CD4-positive, alpha-beta T cell treated with Interleukin-21 for 1 hour (primary cell): ENCODE measurements at places on chromosomes 7 and 10.

GRCh38 chr10:57599440-57599839 lies 668.3 kb downstream of the IPMK start:
- DNase-seq = no peak

DNA sequence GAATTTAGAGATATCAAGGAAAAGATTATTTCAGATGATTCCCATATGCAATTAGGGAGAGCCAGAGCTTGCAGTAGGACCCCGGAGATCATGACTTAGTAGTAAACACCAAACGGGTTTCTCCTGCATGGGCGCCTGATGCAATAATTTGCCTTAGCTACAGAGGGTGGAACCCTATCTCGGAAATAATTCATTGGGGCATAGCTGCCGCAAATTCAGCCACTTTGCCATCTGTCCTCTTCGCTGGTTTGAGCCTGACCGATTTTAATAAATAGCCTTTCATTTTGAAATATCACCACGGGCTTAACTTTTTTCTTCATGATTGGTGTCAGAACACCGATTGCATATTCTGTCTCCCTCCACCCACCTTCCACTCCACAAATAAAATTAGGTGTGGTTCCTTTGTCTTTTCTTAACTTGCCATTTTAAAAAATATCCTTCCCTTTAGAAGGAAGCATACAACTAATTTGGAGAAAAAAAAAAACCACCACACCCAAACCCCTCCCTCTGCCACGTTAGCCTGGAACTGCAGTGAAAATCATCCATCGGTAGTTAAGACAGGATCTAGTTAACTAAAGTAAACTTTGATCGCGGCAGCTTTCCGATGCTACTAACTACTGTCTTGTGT lies 1.4 kb downstream of the GARS1 start:
- DNase-seq = peak; percentile 9

DNA sequence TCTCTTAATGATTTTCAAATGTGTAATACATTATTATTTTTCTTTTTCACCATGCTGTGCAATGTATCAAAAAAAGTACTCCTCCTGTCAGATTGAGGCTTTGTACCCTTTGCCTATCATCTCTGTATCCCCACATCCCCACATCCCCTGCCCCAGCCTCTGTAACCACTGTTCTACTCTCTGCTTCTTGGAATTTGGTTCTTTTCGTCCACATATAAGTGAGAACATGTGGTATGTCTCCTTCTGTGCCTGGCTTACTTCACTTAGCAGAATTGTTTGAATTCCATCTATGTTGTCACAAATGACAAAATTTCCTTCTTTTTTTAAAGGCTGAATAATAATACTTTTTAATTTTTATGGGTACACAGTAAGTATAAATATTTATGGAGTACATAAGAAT lies 13.8 kb downstream of the TAF3 start:
- no peak for DNase-seq

DNA sequence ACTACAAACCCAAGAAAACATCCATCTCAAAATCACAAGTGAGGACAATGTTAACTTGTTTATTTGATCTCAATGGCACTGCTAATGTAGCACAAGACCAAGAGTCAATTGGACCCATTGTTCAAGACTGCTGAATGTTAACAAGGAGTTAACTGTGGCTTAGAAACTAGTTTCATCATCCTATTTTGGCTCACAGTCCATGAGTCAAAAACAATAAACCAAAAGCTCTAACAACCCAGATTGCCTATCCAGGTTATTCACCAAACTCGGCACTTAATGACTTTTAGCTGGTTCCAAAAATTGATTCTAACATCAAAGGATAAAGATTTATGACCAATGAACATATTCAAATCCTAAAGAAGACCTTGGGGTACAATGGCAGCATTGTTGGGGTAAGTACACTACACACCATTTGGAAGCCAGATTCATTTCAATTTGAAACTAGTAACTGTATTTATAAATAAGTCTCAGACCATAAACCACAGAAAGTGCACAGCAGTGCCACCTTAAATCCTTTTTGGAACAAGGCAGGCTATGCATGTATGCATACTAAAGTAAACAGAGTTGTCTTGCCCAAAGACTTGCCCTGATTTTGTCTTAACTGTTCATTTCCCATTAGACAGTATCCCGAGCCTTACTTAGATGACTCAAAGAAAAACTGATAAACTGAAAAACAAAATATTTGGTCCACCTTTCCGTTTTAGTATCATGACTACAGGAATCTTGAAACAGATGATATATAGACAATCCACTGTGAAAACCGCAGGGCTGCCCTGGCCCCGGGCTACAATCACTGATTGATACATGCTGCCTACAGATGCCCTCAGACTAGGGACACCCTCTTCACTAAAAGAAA lies 84.5 kb downstream of the SRPK2 start:
- DNase-seq = no peak

- no peak for DNase-seq
Observed at GRCh38 chr7:126222782-126223181, 1030.0 kb downstream of the GRM8 start.

GRCh38 chr7:107321611-107322010 lies 148.2 kb upstream of the GPR22 start:
- DNase-seq = no peak

GRCh38 chr10:71844084-71844483 lies 7.0 kb downstream of the PSAP start:
- DNase-seq = no peak

DNA sequence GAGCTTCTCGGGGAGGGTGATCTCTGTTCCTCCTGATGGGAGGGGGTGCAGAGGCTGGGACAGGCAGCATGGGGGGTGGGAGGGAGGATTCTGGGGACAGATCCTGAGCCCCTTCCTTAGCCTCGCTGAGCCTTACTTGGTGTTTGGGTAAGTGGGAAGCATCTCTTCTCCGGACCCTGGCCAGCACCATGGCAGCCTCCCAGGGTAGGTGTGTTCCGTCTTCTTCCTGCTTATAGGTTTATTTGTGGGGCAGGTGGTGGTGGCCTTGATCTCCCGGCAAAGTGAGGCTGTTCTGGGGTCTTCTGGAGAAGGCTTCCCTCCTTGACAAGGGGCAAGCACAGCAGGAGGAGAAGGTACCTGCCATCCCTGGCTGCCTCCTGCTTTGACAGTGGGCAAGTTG lies 226.9 kb downstream of the GLRX3 start:
- DNase-seq = no peak

DNA sequence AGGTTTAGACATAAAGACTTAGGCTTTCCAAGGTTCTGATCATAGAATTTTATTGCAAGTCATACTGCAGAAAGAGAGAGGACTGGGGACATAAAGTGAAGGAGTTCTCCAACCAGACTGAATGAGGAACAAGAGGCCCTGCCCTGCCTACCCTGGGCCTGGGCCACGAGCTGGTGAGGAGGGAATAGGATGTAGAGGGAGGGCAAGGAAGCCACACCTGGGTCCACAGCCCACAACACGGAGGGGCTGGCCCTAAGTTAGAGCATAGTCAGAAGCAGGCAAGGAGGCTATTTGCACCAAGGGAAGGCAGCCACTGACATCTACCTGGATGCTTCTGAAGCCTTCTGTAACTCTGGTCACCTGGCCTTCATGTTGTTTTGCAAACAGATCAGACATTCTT lies 82.2 kb upstream of the CXCL12 start:
- DNase-seq = no peak

GRCh38 chr10:112585960-112586359 lies 138.9 kb downstream of the VTI1A start:
- DNase-seq = no peak

- no peak for DNase-seq
Observed at GRCh38 chr10:75825235-75825634, 393.8 kb downstream of the LRMDA start.

DNA sequence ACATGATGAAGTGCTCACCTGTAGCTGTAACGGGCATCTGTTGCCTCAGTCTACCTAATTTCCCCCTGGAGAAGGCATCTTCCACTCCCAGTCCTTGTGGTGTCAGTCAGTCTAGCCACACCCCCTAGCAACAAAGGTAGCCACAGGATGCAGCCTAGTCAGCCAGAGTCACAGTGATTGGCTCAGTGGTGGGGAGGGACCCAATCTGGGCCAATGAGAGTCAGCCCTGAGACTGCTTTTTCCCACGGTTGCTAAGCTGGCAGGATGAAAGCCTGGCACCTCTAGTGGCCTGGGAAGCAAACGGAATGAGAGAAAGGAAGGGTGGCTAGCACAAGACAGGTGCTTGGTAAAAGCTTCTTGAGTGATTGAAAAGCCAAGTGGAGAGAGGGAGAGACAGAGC lies 118.6 kb downstream of the SH3PXD2A start:
- no peak for DNase-seq

GRCh38 chr10:101301111-101301731 lies 52.7 kb upstream of the BTRC start:
- DNase-seq = peak; percentile 23

DNA sequence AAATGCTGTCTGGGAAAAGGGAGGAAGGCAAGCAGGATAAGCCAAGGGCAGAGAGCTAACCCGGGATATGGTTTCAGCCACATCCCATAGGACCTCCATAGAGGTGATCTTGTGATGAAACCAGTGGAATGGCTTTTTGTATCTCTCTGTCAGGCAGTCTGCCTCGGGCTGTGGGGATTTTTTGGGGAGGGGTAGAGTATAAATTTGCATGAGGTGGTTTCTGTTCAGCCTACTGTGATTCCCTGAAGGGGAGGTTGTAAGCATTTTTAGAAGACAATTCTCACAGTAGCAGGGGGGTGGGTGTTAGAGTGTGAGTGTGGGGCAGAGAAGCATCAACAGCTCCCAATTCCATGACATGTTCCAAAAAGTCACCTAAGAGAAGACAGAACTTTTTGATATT lies 11.8 kb downstream of the OR9A2 start:
- no peak for DNase-seq
